Cerebellar nuclear complex (tissue), 1 donor: ENCODE measurements at places on chromosomes 2 and 18.
A peak's percentile ranks its signal among the peaks of the same experiment; 100 is the strongest.

- DNase-seq: no peak
Observed at GRCh38 chr2:12270876-12271588, 445.7 kb upstream of the TRIB2 start.

GRCh38 chr18:10751653-10752052, 225.8 kb downstream of the NAPG start:
- DNase-seq: no peak

GRCh38 chr2:128474962-128475361, 156.3 kb upstream of the HS6ST1 start:
- DNase-seq: no peak

- DNase-seq: no peak
Observed at GRCh38 chr2:239380831-239381708, 19.8 kb downstream of the HDAC4 start.

- DNase-seq: no peak
Observed at GRCh38 chr18:22557168-22557941, 139.6 kb upstream of the CTAGE1 start.

DNA sequence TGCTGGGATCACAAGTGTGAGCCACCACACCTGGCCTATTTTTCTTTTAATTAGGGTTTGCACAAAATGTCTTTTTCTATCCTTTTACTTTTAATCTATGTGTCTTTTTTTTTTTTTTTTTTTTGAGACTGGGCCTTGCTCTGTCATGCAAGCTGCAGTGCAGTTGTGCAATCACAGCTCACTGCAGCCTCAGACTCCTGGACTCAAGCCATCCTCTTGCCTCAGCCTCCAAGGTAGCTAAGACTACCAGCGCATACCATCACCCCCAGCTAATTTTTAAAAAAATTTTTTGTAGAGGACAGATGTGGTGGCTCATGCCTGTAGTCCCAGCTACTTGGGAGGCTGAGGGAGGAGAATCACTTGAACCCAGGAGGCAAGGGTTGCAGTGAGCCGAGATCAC, 27.1 kb downstream of the ADCY3 start:
- no peak for DNase-seq

GRCh38 chr2:113979191-113980128, 89.6 kb downstream of the ACTR3 start:
- DNase-seq: no peak

DNA sequence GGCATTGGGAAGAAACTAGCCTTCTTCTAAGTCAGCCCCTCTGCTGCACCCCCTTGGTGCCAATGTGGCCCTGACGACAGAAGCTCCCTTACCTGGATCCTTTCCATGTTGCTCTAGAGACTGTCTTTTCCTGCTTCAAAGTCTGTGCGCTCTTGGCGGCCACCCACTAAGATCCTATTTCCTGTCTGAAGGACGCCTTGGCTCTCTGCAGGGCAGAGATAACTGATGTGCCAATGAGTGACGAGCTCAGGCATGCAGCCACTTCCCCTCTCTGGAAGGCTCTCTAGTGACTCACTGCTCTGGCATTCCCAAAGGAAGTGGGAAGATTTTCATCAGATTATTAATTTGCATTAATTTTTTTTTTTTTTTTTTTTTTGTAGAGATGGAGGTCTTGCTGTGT, 273.5 kb downstream of the CDH20 start:
- DNase-seq: peak; percentile 87

- no peak for DNase-seq
Observed at GRCh38 chr2:209688385-209688784, 83.2 kb upstream of the UNC80 start.

- no peak for DNase-seq
Observed at GRCh38 chr2:156170929-156171328, 161.6 kb downstream of the NR4A2 start.

- no peak for DNase-seq
Observed at GRCh38 chr2:57516698-57517340, 529.8 kb upstream of the VRK2 start.

GRCh38 chr2:137287913-137288639, 522.7 kb downstream of the THSD7B start:
- DNase-seq: no peak

GRCh38 chr2:106943468-106944200, 57.7 kb upstream of the ST6GAL2 start:
- DNase-seq: no peak

DNA sequence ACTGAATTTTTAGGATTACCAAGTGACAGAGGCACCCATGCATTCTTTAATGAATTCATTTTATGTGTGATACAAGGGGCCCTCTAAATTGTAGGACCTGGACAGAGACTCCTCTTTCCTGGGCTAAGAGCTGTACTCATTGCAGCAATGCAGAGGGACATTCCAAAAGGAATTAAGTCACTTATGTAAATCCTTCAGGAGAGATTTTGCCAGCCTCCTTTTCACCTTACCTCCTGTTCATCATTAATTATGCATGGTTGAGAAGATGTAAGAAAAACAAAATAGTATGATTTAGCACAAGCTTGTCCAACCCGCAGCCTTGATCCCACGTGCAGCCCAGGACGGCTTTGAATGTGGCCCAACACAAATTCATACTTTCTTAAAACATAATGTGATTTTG, 84.5 kb upstream of the TANK start:
- DNase-seq: no peak

GRCh38 chr2:63192889-63193774, 142.5 kb downstream of the OTX1 start:
- no peak for DNase-seq

DNA sequence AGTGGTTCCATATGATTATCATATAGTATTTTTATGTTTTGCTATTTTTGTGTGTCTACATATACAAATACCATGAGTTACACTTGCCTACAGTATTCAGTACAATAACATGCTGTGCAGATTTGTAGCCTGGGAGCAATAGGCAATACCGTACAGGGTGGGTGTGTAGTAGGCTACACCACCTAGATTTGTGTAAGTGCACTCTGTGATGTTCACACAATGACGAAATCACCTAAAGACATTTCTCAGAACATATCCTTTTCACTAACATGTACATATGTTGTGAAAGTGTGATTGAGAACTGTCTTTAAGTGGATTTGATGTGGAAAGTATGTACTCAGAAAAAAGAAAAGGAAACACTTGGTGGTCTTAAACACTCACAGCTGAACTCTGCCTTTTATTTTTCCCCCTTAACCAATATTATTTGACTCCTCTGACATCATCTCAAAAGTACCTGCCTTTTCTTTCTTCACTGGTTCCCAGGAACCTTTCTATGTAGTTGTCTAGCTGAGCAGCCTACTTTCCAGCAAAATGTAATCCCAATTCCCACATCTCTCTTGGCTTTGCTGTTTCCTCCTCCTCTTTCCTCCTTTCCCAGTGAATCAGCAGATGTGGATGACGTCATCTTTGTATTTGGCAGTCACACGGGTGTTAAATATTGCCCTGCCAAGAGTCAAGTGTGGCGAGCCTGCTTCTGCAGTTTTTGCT, 47.7 kb downstream of the OSBPL6 start:
- DNase-seq: no peak

- no peak for DNase-seq
Observed at GRCh38 chr2:205501826-205502225, 180.5 kb upstream of the NRP2 start.

GRCh38 chr2:234044157-234044556, 6.3 kb upstream of the SPP2 start:
- no peak for DNase-seq

DNA sequence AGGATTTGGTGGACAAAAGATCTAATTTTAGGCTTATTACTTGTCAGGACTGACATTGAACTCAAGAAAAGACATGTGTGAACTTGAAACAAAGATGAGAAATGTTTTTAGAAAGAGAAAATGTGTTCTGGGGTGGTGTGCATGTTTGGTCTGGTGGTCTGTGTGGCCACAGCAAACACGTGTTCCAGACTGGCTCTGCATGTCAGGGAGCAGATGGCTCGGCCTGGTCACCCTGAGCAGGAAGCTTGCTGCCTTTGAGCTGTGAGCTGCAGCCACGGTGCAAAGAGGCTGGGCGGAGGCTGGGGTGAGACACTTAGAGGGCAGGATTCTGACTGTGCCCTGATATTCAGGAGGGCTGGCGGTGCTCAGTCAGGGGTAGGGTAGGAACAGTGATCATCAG, 186.1 kb downstream of the CTIF start:
- no peak for DNase-seq

- no peak for DNase-seq
Observed at GRCh38 chr2:168608796-168609195, 152.7 kb downstream of the CERS6 start.

GRCh38 chr2:192957425-192957824, 762.7 kb upstream of the TMEFF2 start:
- DNase-seq: no peak

DNA sequence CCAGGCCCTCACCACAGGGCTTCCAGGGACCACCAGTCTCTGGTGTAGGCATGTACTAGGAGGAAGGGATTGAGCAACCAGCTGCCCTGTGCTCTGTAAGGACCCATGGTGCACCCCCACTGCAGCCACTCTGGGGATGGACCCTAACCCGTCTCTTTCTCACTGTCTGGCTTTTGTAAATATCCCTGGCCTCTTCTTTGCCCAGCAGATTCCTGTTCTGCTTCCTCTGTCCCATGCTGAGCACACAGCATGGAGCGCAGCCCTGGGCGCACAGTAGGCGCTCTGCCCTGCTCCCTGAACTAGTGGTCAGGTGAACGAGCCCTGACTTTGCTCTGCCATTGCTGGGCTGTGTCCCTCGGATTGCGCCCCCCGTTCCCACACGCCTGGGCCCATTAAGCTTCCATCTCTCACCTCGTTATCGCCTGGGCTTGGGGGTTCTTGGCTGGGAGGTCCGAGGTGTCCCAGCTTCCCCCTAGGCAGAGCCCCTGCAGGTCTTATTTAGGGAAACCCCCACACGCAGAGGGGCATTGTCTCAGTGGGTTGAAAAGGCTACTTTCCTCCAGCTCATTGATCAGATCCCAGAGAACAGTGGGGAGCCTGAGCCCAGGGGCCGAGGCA, 162.1 kb downstream of the MYCN start:
- DNase-seq: no peak

DNA sequence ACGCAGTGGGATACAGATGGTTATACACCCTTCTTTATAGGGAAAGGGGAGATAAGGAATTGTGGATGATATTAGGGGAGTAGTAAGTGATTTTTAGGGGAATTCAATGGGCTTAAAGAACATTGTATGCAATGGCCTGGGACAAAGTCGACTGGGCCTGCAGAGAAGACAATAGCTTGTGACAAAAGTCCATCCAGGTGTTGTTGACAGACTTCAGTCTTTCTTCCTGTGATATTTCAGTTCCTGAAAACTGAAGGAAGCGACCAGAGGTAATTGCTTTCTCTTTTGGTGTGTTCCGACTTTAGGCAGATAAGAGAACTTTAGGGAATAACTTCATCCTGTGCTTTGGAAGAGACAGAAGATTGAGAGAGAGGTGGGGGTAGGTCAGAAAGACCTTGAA, 83.1 kb upstream of the NEUROD1 start:
- no peak for DNase-seq

- DNase-seq: no peak
Observed at GRCh38 chr2:28399289-28399688, 6.6 kb downstream of the FOSL2 start.

DNA sequence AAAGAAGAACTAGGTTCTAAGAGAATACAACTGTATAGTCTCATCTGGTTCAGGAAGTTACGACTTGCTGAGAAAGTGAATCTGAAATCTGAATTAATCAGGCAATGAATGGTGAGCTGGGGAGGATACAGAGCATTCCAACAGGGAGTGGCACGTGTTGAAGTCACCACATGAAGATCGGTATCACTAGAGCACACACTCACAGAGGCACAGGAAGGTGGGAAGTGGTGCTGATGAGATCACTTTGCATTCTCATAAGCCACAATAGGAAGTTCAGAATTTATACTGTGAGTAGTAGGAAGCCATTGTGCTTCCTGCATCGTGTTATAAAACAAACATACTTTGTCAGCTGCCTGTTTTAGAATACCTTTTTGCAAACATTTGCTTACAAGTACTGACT, 615.0 kb upstream of the DDX18 start:
- DNase-seq: no peak

DNA sequence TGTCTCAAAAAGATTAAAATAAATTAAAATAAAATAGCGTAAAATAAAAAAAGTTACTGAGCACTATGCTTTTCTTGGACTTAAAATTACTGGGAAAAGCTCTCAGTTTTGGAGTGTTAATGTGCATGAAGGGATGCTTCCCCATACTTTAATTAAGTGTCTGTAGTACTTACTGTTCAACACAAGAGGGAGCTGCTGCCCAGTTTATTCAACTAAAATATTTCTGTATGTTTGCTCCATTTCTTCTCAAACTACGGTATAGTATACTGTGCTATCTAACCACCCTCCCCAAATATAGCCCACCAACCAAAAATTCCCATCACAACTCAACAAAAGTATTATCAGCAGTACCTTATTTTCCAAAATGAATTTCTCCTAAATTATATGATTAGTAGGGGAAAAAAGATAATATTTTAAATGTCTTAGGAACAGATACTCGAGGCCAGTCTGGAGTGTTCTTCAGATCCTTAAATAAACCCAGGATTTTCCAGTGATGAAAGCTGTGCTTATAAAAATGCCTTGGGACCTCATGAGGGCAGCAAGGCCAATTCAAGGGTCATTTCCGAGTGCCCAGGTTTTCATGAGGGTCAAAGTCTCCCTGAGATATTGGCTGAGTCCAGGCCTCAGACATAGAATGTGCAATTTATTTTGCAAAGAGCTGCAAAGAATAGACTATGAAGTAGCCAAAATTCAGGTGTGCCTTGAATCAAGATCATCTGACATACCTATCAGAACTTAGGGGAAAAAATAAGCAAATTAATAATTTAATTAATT, 64.1 kb downstream of the CHRNA1 start:
- no peak for DNase-seq

DNA sequence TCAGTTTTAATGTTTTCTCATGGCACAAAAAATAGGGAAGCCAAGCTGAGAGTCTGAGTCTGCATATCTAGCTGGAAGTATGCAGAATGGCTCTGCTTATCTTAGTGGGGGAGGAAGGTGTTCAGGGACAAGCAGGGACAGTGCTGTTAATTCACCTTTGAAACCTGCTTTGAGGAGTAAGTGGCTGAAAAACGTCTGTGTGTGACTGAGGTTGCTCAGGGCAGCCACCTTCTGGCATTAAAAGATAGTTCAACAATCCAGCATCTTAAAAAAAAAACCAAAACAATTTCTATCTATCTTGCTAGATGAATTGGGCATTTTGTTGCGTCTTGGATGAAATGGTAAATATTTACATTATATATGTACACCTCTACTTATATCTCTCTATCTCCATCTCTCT, 2.0 kb upstream of the TRPM8 start:
- DNase-seq: no peak

DNA sequence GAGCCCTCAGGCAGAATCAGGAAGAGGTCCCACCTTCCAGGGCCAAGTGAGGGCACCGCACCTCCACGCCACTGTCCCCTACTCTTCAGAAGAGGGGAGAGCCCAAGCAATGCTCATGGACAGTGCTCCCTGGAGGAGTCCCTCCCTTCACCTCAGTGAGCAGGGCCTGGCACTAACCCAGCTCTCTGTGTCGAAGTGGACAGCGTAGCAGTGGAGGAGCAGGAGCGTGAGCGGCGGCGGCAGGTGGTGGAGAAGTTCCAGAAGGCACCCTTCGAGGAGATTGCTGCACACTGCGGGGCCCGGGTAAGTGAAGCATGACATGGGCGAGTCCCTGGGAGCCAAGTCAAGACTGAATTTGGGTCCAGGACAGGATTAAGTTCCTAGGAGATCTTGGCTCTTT, 16.7 kb downstream of the POMC start:
- DNase-seq: no peak
